SW 1271 (cell line): ENCODE measurements at places on chromosomes 7 and 10.

GRCh38 chr10:101397140-101397539 lies 43.2 kb downstream of the BTRC start:
- no peak for DNase-seq

DNA sequence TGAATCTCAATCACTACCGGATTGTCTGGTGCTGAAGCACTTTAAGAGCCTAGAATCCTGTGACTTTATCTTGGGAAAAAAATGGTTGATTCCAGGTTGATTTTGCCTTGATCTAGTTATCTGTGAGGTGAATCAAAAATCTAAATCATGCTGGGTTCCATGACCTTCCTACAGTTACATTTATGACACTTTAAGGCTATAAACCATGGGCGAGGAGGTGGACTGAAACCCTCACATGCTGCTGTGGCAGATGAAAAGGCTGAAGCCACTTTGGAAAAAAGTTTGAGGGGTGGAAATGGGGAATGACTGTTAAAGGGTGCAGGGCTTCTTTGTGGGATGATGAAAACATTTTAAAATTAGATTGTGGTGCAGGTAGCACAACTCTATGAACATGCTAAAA lies 17.5 kb downstream of the SLC16A9 start:
- DNase-seq = no peak

DNA sequence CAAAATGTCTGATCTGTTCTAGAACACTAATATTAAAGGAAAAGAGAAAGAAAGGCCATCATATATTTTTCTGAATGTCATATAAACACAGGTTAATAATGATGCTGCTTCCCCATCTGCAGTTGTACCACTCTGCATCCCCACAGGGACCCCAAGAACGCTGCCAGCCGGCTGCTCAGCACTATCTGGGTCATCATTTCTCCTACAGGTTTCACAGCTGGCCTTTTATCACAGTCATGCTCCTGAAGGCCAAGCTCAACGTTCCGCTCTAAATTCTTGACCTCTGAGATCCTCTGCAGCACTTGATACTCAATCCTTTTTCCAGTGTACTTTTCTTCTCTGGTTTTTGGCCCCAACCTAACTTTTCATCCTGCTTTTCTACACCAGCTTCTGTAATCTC lies 4.8 kb downstream of the IDI1 start:
- DNase-seq = no peak

DNA sequence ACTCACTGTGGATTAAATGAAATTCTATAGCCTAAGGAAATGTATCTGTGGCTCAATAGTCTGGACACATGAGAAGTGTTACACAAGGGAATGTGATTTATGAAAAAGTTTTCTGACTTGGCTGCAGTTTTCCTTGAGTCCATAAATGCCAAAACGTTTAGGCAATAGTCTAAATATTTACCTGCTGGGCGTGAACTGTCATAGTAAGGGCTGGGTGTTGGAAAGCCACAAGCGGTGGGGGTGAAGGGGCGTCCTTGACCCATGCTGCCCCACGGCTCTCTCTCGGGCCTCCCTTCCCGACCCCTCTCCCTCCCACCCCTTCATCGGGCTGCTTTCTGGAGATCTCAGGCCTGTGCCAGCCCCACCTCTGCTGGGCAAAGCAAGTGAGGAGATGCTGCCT lies 223.7 kb downstream of the BUB3 start:
- no peak for DNase-seq

DNA sequence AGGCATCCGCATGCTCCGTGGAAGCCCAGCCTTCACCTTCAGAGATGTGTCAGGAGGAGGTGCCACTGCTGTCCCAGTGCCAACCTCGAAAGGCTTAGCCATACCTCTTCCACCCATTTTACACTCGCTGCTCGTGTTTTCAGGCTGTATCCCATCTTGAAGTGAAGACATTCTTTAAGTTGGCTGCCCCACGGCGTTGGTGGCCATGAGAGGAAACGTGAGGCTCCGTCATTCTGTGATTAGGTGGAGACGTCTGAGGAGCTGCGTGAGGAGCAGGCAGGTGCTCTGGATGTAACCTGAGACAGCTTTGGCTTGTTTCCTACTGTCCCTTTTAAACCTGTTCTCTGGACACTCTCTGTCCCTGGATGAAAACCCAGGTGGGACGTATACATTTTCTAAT lies 159.9 kb upstream of the RNF32 start:
- no peak for DNase-seq

- no peak for DNase-seq
Observed at GRCh38 chr10:23676296-23676695, 237.4 kb downstream of the OTUD1 start.

DNA sequence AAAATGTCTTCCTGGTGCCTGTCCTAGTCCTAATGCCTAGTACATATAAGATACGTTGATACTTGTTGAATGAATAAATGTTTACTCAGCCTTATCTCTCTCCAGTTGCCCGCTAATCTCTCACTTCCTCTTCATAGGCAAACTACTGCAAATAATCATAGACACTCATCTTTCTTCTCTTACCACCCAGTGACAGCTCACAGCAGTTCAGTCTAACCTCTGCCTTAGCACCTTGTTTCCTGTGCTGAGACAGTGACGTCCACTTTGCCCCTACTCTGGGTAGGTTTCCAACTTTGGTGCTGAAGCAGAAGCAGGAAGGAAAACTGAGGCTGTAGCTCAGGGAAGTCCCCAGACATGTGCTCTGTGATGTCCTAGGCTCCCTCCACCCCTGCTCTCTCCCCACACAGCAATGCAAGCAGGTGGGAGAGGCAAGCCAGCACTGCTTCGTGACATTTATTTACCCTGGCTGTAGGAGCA lies 45.5 kb upstream of the RHOBTB1 start:
- no peak for DNase-seq

- DNase-seq = no peak
Observed at GRCh38 chr10:11449761-11450160, 161.7 kb downstream of the USP6NL start.

GRCh38 chr7:93142127-93142526 lies 6.1 kb downstream of the SAMD9L start:
- no peak for DNase-seq

- DNase-seq = no peak
Observed at GRCh38 chr7:77747718-77748117, 50.5 kb downstream of the TMEM60 start.

GRCh38 chr10:62655337-62655994 lies 149.1 kb upstream of the ADO start:
- DNase-seq = no peak

GRCh38 chr7:133550811-133551210 lies 297.9 kb downstream of the EXOC4 start:
- DNase-seq = no peak

DNA sequence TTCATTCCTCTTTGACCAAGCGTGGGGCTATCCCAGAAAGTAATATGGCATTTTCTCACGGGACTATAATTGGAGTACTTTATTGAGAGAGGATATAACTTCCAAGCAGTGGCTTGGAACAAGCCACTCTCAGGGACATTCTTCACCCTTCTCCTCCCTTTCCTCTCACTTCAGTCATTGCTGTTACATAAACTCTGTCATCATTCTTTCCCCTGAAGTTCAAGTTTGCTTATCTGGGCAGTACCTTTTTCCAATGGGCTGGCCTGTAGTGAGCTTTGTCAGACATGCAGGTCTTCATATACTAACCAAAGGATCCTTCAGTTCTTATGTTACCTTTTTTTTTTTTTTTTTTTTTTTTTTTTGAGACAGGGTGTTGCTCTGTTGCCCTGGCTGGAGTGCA lies 58.7 kb upstream of the KMT2E start:
- DNase-seq = no peak

GRCh38 chr10:24324651-24325050 lies 115.7 kb downstream of the KIAA1217 start:
- DNase-seq = no peak

GRCh38 chr7:53504914-53505313 lies 469.5 kb downstream of the POM121L12 start:
- DNase-seq = no peak

DNA sequence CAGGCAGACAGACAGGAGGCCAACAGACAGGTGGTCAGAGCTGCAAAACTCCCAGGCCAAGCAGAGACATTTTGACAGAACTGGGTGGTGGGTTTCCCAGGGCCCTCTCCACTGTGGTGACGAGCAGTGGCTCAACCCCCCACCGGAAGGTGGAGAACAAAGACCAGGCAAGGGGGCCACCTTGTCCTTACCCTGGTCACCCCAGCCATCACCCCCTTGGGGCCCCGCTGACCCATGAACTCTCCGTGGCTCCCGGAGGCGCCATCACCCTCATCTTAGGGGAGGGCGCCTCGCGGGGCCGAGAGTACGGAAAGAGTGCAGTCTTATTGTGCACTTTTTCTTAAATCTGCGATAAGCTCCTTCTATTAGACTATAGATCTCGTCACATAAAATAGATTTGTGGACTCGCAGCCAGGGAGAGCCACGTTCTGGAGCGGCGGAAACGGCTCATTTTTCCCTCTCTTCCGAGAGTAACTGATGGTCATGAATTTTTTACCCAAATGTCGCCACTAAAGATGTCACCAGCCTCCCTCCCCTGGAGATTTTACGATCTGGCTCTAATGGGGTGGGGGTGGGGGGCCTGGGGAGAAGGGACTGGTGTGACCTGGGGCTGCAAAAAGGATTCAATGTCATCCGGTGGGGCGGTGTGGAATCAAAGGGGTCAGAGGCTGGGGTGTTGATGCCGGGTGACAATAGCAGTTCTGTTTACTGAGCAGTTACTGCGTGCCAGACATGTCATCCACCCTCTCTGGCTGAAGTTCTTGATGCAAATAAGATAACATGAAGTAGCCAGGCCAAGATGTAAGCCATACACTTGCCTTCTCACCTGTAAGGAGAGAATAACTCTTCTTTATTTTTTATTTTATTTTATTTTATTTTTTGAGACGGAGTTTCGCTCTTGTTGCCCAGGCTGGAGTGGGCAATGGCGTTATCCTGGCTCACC lies 71.1 kb upstream of the MYL10 start:
- no peak for DNase-seq

DNA sequence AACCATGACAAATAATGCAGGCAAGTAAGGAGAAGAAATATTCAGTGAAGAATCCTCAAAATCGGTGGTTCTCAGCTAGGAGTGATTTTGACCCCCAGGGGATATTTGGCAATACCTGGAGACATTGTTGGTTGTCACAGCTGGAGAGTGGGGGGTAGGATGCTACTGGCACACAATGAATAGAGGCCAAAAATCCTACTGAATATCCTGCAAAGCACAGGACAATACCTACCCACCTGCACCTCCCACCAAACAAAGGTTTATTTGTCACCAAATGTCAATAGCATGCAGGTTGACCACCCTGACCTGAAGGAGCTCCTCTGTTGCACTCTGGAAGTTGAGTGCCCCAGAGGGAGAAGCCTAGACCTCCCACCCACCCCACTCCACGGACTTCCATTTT lies 1028.6 kb downstream of the CNTNAP2 start:
- DNase-seq = no peak

DNA sequence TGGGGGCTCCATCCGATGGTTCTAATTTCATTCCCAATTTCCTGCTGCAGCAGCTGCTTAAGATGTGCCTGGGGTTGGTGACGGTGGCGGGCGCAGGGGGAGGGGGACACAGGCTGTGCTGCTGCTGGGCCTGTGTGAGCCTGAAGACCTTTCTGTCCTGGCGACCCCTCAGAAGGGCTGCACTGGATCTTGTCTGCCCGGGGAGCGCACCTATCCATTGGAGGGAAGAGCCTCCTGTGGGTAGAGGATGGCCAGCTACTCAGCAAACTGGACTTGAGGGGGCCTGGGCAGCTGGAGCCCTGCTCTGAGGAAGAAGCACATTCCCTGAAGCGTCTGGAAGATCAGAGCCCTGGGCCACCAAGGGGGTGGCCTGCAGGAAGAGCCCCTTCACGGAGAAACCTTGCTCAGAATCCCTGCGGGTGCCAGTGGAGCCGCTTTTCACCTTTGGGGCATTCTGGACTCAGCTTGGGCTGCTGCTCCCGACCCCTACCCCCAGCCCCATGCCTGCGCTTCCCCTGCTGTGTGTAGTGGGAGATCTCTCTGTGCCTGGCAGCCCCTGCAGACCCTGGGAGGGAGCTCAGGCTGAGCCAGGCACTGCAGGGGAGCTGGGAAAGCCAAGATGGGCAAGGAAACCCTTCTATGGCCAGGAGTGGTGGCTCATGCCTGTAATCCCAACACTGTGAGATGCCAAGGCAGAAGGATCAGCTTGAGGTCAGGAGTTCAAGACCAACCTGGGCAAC lies 17.8 kb downstream of the LDB3 start:
- DNase-seq = no peak

GRCh38 chr10:118445535-118445934 lies 103.4 kb upstream of the FAM204A start:
- no peak for DNase-seq

- DNase-seq = no peak
Observed at GRCh38 chr7:138575897-138576428, 115.9 kb downstream of the TRIM24 start.

GRCh38 chr10:115802911-115803310 lies 470.1 kb downstream of the GFRA1 start:
- no peak for DNase-seq
